Choroid plexus epithelial cell (primary cell): ENCODE measurements at places on chromosomes 2 and 18.

DNA sequence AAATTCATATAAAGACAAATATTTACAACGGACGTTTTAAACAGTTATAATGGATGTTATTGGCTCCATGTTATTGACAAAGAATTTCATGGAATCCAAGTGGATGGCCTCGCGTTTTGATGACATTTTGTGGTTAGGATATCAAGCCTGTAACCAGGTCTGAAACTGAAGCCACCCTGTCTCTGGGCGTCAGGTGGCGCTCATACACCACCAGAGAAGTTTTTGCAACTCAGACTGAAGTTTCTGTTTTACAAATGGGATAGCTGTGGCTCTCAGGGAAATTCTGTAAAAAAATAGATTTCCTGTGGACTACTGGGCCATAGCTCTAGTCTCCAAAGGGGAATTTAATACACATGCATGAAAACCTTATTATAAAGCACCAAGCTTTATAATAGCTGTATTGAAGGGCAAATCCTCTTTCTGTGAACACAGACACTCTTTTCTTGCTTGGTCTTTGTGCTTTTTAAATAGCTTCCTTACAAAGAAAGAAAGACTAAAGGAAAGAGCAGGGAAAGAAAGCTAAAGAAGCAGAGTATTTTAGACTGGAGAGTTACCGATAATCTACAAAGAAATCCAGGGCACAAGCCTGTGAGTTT, 86.7 kb downstream of the C18orf54 start:
- DNase-seq = peak; percentile 84

GRCh38 chr2:1538663-1539062, 125.4 kb downstream of the TPO start:
- peak; percentile 56 for DNase-seq

GRCh38 chr2:27185331-27186026, 26.4 kb upstream of the ATRAID start:
- DNase-seq = peak; percentile 57

DNA sequence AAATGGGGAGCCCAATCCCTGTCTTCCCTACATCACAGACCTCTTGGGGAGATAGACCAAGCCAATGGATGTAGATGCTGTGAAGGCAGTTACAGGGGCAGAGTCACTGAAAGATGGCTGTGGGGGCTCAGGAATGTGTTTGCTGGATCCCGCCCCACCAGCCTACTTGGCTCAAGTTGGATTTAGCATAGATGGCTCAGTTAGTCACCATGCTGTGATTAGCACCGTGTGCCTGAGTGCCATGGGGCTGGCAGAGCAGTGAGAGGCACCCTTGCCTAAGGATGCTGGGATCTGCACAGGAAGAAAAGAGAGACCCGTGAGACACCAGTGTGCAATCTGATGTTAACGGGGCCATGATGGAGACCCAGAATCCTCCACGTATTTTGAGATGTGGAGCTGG, 228.3 kb downstream of the DYSF start:
- DNase-seq = no peak

- no peak for DNase-seq
Measured at GRCh38 chr2:109531896-109532727, 81.7 kb downstream of the SEPTIN10 start.

- DNase-seq = no peak
Measured at GRCh38 chr2:137522620-137523011, 441.7 kb upstream of the HNMT start.

- DNase-seq = no peak
Measured at GRCh38 chr2:157315901-157316300, 9.7 kb downstream of the ERMN start.

DNA sequence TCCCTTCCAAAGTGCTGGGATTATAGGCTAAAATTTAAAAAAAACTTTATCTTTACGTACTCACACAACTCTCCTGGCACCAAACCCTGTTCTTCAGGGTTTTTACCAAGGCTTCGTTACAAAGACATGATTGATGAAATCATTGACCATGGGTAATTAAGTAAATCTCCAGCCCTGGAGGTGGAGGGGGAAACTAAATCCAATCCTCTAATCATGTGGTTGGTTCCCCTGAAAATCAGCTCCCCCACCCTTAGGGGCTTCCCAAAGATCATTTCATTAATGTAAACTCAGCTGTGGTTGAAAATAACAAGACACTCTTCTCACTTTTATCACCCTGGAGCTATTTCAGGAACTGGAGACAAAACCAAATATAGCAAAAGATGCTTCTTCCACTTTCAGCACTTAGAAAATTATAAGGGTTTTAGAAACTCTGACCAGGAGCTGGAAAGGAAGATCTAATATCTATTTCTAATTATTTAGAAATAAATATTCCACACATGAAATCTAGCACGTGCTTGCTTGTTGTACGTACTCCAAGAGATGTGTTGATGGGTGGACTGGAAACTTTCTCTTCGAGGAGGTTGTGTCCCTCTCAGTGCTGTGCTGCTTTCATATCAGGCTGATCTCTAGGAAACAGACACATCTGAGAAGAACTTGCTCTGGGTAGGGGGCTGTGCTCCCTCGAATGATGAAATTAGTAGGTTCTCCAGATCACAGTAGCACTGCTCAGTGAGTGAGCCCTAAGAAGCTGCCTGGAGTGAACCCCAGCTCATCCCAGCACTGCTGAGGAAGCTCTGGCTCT, 67.2 kb downstream of the SMAD4 start:
- DNase-seq = no peak

DNA sequence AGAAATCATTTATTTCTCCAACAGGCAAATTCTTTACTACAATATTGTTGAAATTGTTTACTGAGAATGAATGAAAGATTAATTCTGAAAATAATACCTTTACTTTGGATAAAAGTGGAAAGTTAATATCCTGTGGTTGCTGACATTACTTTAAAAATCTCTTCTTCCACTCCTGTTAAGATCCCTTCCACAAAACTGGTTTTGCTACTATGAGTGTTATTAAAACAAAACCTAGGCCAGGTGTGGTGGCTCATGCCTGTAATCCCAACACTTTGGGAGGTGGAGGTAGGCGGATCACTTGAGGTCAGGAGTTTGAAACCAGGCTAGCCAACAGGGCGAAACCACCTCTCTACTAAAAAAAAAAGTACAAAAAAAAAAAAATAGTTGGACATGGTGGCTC, 123.9 kb upstream of the CCDC150 start:
- no peak for DNase-seq

- no peak for DNase-seq
Measured at GRCh38 chr2:110740747-110741349, 8.5 kb downstream of the ACOXL start.

DNA sequence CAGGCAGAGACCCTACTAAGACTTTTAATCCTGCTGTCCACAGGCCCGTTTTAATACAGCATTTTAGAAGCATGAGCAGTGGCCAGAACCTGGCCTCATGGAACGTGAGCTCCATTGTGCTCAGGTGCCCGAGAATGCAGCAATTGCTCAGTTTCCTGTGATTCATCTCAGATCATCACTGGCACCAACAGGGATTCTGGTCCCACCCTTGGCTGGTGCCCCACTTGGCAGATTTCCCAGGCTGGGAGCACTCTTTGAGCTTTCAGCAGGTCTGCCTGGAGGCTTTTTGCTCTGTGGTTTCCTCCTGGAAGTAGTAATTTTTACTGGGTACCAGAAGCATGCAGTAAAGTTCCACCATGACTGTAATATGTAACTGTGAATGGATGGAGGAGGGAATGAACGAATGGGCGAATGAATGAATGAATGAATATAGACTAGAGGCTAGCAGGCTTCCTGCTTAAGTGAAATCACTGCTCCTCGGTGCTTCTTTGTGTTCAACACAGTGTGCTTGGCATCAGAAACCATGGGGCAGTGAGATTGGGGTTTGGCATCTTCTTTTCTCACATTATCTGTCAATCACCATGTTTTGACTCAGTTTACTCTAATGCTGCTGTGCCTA, 312.9 kb downstream of the PRKCE start:
- peak; percentile 62 for DNase-seq

DNA sequence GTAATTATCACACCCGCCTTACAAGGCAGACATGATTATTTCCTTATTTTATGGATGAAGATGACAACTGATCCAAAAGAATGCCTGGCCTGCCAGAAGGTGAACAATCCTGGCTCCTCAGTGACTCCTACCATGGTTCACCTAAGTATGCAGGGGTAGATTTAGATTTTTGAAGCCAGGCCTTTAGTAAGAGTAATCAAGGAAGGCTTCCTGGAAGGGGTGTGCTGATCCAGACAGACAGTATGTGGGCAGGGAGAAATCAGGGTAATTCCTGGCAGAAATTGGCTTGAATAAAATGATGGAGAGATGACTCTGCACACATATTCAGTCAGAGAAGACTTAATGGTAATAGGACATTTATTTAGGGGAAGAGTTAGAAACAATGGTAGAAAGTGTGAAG, 637.7 kb upstream of the FANCL start:
- no peak for DNase-seq

DNA sequence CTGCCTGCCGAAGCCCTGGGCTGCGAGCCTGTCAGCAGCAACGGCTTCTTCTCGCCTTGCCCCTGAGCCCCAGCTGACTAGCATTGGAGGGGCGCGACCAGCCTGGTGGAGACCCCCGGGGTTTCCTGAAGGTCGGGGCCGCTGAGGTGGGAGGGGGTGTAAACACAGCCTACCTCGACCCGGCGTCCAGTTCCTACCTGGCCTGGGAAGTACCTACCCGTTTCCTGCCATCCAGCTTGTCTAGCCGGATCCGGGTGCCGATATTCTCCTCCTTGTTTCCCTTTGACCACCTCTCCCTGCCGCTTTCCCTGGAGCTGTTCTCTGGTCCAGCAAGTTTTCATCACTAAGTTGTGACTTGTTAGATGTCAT, 511 bp downstream of the MOB4 start:
- DNase-seq = peak; percentile 45

GRCh38 chr2:196238836-196239380, 67.5 kb upstream of the STK17B start:
- no peak for DNase-seq

DNA sequence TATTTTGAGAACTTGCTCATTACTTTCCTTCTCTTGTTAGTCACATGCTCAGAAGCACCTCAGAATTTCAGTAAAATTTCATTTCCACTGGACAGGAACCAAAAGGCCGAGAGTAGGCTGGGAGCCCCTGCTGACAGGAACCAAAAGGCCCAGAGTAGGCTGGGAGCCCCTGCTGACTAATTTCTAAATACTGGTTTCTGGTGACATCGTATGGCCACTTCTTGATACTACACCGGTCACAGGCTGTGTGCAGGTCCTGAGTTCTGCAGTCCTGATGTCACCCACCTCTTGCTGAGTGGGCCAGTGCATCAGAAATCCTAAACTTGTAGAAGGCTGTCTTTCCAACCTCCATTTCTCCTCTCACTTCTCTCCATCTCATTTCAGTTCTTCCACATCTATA, 17.7 kb upstream of the EN1 start:
- DNase-seq = peak; percentile 80

- peak; percentile 32 for DNase-seq
Measured at GRCh38 chr2:101003278-101003775, 1.2 kb downstream of the RPL31 start.

GRCh38 chr2:38109732-38110181, 33.8 kb upstream of the CYP1B1 start:
- DNase-seq = no peak

DNA sequence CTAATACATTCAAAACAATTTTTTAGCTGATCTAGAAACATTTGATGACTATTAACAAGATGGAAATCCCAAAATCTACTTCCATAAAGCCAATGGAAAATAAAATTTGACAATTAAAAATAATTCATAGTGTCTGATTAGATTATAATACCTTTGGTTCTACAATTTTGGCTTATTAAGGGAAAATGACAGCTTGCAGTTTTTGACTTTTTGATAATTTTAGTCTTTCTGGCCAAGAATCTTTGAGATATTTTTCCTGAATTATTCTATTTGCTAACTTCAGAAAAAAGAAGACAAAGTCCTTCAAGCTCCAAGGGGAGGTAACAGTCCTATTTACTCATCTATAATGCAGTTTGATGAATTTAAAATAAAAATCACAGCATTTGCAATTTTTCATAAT, 39.6 kb downstream of the MSH6 start:
- DNase-seq = no peak

DNA sequence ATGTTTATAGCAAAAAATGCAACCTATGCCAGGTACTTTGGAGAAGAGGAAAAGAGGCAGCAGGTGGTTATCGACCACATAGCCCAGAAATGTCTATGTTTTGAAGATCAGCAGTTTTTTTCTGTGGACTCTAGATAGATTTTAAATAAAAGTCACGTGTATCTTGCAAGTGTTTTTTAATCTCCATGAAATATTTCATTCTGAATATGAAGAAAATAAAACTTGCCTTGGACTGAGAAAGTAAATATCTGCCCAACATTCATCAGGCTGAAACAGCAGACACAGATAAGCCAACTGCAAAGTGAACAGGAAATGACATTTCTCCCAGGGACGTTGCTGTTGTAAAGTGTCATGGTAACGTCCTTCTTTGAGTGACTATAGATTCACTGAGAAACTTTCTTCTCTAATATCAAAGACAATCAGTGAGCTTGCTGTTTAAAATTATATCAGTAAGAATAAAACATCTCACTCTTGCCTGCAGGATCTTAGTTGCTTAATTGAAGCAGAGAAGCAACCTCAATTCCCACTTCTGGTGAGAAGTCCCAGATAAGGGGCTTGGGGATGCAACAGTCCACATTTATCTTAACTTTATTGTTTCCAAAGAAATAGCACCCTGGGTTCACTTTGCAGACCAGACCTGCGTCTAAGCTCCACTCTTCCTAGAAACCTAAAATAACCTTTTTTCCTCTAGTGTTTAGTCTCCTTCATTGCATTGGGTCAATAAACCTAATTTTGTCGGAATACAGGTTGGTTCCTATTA, 6.3 kb downstream of the MYOM1 start:
- DNase-seq = peak; percentile 33

DNA sequence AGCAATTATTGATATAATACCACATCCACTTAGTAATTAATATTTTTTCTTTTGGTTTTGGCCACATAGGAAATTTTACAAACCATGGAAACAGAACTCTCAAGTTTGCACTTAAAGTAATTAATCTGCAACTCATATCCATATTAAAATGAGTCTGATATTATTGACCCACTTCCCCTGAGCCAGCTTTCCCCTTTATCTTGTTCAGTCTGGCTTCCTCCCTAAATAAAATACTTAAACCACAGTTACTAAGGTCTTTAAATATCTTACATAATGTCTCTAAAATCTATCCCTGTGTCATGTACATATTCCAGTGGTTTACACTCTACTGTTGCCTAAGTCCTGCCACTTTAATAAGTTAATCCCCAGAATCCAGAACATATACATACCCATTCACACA, 564.9 kb upstream of the FSHR start:
- DNase-seq = no peak

DNA sequence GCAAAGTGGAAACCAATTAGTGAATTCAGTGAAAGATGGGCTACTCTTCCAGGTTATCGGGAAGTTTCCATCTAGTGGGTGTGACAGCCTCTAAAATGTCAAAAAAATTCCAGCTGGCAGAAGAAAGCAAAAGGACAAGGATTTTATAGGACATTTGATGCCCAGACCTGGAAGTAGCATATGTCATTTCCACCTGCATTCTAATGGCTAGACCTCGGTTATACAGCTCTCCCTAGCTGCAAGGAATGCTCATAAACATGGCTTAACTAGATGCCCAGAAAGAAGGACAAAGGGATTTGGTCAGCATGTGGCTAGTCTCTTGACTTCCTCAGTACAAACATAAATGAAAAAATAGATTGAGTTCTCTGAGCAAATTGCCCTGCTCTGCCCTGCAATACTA, 215.4 kb downstream of the NYAP2 start:
- DNase-seq = no peak

- DNase-seq = no peak
Measured at GRCh38 chr2:161113693-161114575, 46.3 kb upstream of the TANK start.

- peak; percentile 95 for DNase-seq
Measured at GRCh38 chr2:29115797-29116781, 874 bp downstream of the CLIP4 start.

GRCh38 chr2:8399731-8400130, 282.1 kb upstream of the ID2 start:
- DNase-seq = no peak
